ENCODE measurements at places on chromosomes 2 and 18.

- no peak for DNase-seq
Measured at GRCh38 chr2:45582522-45582921, 28.5 kb downstream of the SRBD1 start.

GRCh38 chr2:187554011-187554703 is at the start of gene TFPI:
Gene TFPI (minus strand): TSS chr2:187554435. CDS start chr2:187503768, 50,667 bp downstream.
- DNase-seq = no peak

GRCh38 chr2:216692636-216693413 is 2.5 kb downstream of the IGFBP5 start:
- DNase-seq = no peak

DNA sequence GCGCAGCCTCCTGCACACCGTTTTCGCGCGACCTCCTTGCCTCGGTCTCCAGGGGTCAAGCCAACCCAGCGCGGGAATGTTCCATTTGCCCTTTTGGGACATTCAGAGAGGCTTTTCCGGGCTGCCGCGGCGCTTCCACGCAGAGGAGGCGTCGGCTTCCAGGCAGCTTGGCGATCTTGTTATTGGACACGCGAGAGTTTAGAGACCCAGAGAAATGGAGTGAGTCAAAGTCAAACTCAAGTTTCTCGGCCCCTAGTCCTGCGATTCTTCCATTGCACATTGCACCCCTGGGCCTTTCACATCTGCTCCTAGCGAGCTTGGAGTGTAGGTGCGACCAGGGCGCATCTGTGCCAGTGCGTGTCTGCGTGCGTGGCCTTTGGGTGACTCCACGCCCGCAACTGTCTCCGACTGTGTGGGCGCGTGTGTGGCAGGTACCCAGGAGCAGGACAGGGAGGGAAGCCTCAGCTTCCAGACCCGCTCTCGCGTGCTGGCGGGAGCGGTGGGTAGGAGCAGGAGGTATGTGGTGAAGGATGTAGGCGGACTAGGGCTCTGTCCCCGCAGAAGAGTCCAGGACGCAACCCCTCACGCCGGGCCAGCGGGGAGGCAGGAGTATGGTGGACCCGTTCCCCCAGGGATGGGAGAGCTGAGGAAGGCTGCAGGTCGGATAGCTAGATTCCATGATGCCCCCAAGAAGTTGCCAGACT is 13.5 kb downstream of the SIX3 start:
- DNase-seq = no peak

DNA sequence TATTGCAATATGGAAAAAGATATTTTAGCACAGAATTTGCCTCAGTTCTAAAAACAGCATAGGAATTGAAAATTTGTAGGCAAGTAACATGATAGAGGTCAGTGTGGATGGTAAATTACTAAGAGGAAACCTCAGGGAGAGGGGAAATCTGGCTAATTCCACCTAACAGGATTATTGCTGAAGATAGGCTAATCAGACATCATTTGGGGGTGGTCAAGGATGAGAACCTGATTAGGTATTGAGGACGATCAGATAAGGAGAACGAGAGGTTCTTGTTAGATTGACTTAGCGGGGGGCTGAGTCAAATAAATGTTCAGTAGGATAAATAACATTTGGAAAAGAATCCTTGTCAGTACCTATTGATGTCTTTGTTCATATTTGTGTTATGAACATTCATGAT is 543.2 kb upstream of the LRRTM4 start:
- no peak for DNase-seq

GRCh38 chr2:141529659-141530058 is 601.2 kb downstream of the LRP1B start:
- no peak for DNase-seq

- no peak for DNase-seq
Measured at GRCh38 chr2:186559370-186559769, 30.5 kb upstream of the ITGAV start.

DNA sequence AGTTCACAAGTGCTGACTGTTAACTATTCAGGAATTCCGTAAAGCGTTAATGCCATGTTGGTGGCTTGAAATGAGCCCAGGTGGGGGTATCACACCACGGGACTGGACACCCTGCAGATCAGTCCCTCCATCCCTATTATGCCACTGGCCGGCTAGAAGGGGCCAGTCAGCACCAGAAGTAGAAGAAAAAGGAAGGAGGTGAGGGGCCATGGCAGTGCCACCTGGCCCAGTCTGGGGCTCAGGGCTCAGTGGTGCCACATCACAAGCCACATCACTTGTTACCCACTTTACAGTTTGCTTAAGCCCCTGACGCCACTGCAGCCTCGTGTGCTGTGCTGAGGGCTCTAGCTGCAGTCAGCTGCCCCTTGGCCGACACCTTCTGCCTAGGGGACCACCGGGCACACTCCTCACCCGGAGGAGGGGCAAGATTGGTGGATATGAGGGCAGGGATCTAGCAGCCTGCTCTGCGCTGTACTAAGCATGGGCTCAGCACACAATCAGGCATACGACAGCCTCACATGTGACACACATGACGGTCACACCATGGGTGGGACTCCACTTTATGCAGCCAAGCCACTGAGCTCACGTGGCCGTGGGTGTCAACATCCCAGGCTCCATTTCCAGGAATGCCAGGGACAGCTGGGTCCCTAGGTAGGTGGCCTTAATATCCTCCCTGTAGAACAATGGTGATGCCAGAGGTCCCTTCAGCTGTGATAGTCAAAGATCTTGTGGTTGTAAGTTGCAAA is 3.6 kb downstream of the LIMS2 start:
- no peak for DNase-seq

- no peak for DNase-seq
Measured at GRCh38 chr2:23526114-23526513, 141.1 kb downstream of the KLHL29 start.

GRCh38 chr2:58845011-58845410 is 603.9 kb upstream of the FANCL start:
- no peak for DNase-seq

GRCh38 chr18:40685219-40685618 is 1269.8 kb upstream of the PIK3C3 start:
- DNase-seq = no peak

GRCh38 chr2:199356412-199356811 is 101.3 kb downstream of the SATB2 start:
- no peak for DNase-seq

GRCh38 chr2:66805016-66805865 is 370.3 kb downstream of the MEIS1 start:
- no peak for DNase-seq

GRCh38 chr2:231660860-231661259 is 47.5 kb upstream of the PTMA start:
- no peak for DNase-seq

- no peak for DNase-seq
Measured at GRCh38 chr2:49861821-49862220, 707.5 kb upstream of the FSHR start.

DNA sequence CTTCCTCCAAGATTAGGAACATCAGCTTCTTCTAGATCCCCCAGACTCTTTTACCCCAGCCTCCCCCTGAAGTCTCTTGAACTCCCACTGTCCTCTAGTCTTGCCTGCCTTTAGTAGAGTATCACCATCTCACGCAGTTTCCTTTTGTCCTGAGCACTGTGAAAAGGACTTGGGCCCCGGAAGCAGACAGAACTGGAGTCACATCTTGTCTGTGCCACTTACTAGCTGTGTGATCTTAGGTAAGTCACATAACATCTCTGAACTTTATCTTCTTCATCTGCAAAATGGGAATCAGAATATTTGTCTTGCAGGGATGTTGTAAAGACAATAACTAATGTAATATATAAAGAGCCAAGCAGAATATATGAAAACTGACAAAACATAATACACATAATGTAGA is 8.4 kb upstream of the TRABD2A start:
- no peak for DNase-seq

DNA sequence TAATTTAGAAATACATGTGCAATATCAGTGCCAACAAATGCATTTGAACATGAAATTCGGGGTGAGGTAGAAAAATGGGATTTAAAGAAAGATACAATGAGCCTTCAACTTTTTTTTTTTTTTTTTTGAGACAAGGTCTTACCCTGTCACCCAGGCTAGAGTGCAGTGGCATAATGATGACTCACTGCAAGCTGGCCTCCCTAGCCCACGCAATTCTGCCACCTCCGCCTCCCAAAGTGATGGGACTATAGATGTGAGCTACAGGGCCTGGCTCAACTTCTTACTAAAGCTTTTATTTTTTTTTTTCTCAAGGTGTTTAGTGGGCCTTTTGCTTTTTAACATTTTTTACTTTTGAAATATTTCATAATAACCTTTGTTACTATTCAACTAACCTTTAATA is 365.6 kb downstream of the LRRTM4 start:
- no peak for DNase-seq

GRCh38 chr2:143776526-143777297 is 647.5 kb downstream of the ARHGAP15 start:
- DNase-seq = no peak

DNA sequence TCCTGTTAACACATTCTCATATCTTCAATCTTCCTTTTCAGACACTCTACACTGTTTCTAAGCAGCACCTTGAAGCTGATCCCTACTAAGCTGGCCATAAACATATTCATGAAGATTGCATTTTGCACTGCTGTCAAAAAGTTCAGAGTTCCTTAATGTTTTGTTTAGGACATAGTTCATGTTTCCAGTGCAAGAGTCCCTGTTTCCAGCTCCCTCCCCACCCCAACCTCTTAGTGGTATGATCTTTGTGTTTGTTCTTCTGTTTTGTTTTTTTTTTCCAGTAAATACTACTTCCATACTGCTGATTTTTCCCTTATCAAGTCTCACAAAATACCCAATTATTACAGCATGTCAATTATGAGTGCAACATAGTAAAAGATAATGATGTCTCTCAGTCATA is 4.1 kb upstream of the SLC40A1 start:
- DNase-seq = no peak

GRCh38 chr2:216171011-216171410 is 61.9 kb downstream of the XRCC5 start:
- DNase-seq = no peak

- peak; percentile 28 for DNase-seq
Measured at GRCh38 chr2:99403524-99403923, 66.3 kb downstream of the EIF5B start.

DNA sequence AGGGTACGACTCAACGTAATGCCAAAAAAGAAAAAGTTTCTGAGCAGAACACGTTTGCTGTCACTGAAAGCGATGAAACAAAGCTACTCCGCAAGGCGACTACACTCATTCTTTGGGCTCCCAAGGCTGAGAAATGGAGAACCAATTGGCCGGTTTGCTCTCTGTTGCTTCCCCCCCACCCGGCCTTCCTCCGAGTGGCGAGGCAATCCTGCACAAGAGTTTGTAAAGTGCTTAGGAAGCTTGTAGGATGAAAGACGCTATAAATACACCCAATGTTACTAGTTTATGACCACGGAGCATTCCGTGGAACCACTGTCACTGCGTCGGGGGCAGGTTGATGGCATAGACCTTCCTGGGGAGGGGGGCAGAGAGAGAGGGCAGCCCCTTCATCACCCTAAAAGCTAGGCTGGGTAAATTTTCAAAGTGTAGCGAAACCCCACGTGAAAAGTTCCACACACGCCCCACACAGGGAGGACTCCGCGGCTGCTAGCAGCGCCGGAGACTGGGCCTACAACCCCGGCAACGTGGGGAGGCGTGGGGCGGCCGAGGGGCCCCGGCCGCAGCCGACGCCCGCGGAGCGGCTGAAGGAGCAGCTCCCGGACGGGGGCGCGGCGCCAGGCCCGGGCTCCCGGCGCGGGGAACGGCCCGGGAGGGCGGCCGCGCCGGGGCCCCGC is 915 bp downstream of the CUL3 start:
- DNase-seq = no peak

GRCh38 chr18:62201870-62202269 is 14.8 kb downstream of the RELCH start:
- no peak for DNase-seq

- DNase-seq = no peak
Measured at GRCh38 chr2:144115739-144116291, 404.1 kb downstream of the ZEB2 start.

DNA sequence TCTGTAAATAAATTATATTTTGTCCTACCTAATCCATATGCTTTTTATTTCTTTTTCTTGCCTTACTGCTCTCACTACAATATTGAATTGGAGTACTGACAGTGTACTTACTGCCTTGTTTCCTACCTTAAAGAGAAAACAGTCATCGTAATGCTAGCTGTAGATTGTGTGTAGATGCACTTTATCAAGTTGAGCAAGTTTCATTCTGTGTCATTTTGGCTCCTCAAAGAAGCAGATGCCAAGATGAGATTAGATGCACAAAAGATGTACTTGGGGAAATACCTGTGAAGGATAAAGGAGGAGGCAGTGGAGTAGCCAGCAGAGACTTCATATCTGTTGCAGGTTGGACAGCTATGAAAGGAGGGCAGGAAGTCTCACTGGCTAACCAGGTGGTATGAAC is 145.5 kb downstream of the FTCDNL1 start:
- DNase-seq = no peak

DNA sequence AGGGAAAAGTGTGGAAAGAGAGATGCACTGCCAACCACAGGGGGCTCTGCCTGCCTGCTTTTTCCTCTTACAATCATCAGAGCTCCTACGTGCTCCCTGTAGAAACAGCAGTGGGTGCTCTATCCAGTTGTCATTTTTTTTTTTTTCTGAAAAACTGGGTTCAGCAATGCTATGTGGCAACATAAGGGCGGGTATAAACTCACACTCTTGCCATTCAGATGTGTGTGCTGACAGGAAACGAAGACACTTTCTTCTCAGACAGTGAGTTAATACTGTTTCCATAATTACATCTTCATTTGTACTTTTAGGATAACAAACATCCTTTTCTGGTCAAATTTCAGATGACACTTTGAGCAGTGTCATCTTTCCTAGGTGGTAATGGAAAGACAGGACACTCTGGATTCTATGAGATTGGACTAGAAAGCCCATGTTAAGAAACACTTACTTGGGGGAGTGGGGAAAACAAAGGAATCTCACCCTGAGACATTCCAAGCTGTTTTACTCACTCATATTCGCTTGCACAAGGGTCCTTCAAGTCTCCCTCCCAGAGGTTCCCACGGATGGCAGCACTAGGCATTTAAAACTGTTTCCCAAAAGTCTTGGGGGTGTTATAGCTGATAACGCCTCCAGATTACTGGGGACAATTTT is 41.3 kb downstream of the CCDC93 start:
- DNase-seq = no peak

DNA sequence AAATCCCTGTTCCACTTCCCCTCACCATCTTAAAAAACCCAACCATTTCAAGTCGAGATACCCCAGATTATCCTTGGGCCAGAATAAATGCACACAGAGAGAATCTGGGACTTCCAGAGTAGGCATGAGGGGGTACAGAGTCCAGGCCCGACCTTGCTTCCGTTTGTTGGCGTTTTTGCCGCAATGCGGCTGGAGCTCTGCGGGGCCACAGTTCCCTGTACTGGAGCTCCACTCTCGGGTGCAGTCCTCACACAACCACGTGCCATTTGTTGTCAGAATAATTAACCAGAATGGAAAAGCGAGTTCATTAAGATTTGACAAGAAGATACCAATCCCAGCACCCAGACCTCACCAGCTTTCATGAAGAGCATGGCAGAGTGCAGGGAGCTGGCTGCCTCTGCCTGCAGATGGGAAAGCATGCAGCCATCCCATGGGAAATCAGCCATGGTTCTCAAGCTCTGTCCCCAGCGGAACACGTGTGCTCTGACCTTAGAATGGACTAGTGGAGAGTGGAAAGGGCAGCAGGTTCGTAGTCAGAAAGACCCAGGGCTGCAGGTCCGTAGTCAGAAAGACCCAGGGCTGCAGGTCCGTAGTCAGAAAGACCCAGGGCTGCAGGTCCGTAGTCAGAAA is 472.8 kb downstream of the EIPR1 start:
- DNase-seq = no peak

- DNase-seq = no peak
Measured at GRCh38 chr2:162734866-162735265, 103.7 kb downstream of the KCNH7 start.

GRCh38 chr2:70261501-70261900 is 3.6 kb downstream of the PCYOX1 start:
- DNase-seq = no peak

GRCh38 chr18:74368901-74369705 is 53.5 kb downstream of the C18orf63 start:
- no peak for DNase-seq

Data from iPS DF 19.7 (cell line).